Activated CD8-positive, alpha-beta memory T cell treated with anti-CD3 and anti-CD28 coated beads, Interleukin-2, amount 50 U/mL, for 4 hours (primary cell): ENCODE measurements at places on chromosomes 12 and 14.

DNA sequence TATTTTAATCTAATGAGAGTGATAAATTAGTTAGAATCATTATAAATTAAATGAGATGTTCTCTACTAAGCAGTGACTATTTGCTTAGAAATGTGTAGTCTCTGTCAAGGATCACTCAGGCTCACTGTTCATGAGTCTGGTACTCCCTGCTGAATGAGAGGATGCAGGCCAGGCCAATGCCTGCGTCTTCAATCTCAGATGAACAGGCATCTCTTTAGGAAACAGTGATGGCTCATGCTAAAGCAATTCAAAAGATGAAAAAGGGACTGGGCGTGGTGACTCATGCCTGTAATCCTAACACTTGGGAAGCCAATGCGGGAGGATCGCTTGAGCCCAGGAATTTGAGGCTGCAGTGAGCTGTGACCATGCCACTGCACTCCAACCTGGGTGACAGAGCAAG is 106.8 kb downstream of the ZFC3H1 start:
- no peak for DNase-seq

GRCh38 chr14:63730659-63731058 is 2.8 kb upstream of the SGPP1 start:
- no peak for DNase-seq

DNA sequence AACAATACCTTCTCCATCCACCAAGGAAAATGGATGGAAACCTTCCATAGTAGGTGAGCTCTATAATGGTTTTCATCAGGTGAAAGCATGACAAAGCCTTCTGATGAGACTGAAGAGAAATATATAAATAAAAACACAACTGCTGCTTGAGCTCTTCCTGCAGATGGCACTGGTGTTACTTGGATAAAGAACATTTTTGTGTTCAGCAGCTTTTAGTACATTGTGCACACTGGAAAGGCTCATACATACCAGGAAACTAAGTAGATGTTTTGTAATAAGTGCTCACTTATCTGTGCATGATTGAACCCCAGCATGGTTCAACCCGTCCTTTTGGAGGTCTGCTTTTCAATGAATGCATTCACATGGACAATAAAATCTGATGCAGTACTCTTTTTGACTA is 357.3 kb upstream of the MIS18BP1 start:
- DNase-seq = no peak

DNA sequence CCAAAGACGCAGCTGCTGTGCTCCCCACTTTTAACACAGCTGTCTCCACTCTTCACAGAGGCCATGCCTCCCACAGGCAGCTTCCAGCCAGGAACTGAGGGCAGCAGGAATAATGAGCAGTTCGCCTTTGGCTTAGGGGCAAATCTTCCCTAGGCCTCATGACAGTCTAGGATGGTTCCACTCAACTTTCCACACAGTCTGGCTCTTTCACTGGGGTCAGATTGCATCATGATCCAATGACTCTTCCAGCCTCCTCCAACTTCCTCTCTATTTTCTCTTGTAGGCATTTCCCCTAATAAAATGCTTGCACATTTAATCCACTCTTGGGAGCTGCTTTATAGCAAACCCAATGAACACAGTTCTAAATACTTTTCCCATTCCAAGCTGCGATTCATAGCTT is 271.6 kb upstream of the ATP2B1 start:
- no peak for DNase-seq

- DNase-seq = no peak
These were observed 163.8 kb upstream of the MYL2 start for GRCh38 chr12:111084158-111084557.

DNA sequence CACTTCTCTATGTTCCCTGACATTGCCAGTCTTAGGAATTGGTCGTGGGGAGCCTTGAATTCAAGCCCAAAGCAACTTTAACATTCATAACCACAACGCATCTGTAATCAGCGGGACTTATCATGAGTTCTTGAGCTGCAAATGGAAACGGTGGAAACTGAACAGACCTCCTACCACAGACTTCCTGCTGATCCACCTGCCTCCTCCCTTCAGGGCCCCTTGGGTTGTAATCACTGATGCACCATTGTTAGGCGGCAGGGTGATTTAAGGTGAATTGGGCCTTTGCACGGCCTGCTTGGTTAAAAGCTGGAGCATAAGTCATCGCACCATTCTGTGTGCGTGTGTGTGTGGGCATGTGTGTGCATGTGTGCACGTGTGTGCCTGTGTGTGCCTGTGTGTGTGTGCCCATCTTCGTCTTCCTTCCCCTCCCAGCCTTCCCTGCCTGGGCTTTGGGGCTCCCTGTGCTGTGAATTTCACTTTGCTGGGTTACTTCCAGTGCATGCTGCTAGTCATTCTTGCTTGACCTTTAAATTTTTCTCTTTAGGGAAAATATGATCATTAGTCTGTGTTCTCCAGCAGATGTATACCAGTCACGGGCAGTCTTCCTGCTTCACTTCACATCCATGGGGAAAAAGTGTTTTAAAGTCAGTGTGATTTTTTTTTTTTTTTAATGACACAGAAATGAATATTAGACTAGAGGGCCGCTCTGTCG is 29.1 kb downstream of the CHST11 start:
- peak; percentile 39 for DNase-seq

GRCh38 chr14:52840877-52841276 is 49.5 kb upstream of the GNPNAT1 start:
- no peak for DNase-seq

- DNase-seq = no peak
These were observed 69.6 kb upstream of the RD3L start for GRCh38 chr14:104011824-104012517.
